ENCODE measurements at places on chromosomes 2 and 18.

- peak; percentile 23 for DNase-seq
Measured at GRCh38 chr18:36284671-36285295, 12.7 kb upstream of the FHOD3 start.

GRCh38 chr2:229715895-229716507 is 1.6 kb upstream of the DNER start:
- DNase-seq = peak; percentile 24

DNA sequence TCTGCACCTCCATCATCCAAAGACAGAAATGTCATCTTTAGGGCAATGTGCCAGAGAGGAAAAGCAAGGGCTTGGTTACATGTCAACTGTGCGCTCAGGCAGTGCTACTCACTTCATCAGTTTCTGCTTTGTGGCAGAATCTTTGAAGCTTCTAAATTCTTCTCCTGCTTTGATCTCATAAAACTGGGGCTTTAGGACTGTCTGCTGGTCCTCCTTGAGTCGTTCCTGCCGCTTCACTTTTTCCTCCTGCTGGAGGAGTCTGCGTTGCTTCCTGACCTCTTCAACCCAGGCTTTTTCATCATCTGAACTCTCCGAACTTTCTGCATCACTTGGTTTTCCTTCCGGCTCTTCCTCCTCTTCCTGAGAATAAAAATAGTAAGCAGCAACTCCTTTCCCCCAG is 100.8 kb downstream of the NOL10 start:
- no peak for DNase-seq

GRCh38 chr2:55010149-55010591 is 40.1 kb downstream of the RTN4 start:
- DNase-seq = peak; percentile 15

GRCh38 chr18:31042406-31043181 is at the start of gene DSC3:
TSS of gene DSC3 (minus strand) at chr18:31042742. CDS start at chr18:31042660, 82 bp downstream.
- DNase-seq = no peak

DNA sequence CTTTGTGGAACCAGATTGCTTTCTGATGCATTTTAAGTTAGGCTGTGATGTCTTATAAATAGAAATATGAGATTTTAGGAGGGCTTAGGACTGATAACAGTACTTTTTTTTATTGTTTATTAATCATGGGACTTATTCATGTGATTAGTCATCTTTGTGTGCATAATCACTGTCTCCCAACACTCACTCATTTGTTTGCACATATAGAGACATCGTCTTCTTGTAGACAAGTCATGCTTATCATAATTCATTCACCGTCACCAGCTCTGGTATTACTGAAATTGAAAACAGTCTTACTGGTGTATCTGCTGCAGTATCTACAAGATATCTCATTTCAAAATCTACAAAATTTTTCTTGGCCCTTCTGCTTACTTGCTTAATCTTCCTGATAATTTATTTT is 45.8 kb downstream of the WDR7 start:
- no peak for DNase-seq

GRCh38 chr18:12155996-12156395 is 62.4 kb downstream of the ANKRD62 start:
- DNase-seq = no peak

DNA sequence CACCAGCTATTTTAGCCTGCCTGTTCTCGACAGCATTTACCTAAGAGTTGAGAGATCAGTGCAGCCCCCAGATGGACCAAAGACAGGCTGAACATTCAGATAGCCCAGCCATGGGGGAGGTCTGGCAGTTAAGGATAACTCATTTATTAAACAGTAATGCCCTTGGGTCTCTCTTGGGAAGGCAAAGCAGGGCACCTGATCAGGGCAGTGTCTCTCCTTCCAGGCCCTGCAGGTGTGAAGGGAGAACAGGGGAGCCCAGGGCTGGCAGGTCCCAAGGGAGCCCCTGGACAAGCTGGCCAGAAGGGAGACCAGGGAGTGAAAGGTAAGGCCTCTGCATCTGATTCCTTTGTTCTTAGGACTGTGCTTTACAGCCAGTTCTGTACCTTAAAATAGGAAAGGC is 49.6 kb downstream of the MARCO start:
- DNase-seq = no peak

GRCh38 chr2:238635647-238636051 is 208.9 kb downstream of the ASB1 start:
- DNase-seq = no peak

GRCh38 chr18:9941660-9942059 is 27.8 kb downstream of the VAPA start:
- DNase-seq = no peak

GRCh38 chr2:118529908-118530599 is 317.4 kb downstream of the EN1 start:
- DNase-seq = no peak

GRCh38 chr2:181684454-181685149 is 4.3 kb upstream of the NEUROD1 start:
- no peak for DNase-seq

DNA sequence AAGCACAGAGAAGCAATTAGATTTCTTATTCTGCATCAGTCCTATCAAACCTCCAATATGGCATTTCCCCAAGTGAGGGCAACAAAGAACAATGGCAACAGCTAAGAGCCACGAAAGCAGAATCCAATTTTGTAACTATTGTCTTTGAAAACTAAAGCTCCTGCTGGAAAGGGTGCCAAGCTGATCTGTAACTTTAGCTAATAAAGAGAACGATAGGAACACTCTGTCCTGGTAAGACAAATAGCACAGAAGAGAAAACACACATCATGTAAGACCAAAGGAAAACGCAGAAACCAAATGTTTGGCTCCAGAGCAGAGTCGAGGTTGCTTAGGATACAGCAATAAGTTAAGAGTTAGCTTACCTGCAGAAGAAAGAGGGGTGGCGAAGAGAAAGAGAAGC is 160.5 kb downstream of the STK39 start:
- no peak for DNase-seq

DNA sequence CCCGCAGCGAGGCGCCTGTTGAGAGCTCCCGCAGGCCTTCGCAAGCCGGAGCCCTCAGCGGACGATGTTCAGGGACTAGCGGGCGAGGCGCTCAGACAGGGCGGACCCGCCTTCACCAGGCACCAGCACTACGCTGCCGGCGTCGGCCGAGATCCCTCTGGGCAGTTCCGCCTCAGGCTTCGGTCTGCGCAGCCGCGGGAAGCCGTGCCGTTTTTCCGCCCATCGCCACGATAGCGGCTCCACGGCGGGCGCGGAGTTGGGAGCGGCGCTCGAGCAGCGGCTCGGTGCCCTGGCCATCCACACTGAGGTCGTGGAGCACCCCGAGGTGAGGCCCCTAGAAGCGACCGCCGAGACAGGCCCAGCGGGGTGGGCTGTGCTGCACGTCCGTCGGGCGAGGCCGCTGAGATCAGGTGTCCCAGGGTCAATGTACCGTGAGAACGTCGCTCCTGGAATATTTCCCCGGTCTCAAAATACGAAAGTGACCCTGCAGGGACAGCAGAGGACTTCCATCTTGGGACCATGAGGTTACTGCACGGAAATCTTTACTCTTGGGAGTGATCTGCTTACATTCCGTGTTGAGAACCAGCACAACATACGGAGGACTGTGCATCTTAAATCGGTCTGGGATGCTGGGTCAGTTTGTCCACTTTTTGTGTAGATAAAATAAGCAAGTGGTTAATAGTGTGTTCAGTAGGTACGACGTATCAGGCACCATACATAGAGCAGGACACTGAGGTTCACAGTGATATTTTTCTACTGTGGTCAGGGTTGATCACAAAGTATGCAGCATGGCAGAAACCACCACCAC is 13.3 kb upstream of the MTIF2 start:
- DNase-seq = peak; percentile 89

- no peak for DNase-seq
Measured at GRCh38 chr2:225600444-225600843, 200.9 kb downstream of the NYAP2 start.

GRCh38 chr18:79819968-79820351 is 22.2 kb downstream of the KCNG2 start:
- no peak for DNase-seq

GRCh38 chr18:51009072-51009471 is 20.9 kb upstream of the SMAD4 start:
- no peak for DNase-seq

- no peak for DNase-seq
Measured at GRCh38 chr2:6372317-6372901, 493.3 kb downstream of the CMPK2 start.

DNA sequence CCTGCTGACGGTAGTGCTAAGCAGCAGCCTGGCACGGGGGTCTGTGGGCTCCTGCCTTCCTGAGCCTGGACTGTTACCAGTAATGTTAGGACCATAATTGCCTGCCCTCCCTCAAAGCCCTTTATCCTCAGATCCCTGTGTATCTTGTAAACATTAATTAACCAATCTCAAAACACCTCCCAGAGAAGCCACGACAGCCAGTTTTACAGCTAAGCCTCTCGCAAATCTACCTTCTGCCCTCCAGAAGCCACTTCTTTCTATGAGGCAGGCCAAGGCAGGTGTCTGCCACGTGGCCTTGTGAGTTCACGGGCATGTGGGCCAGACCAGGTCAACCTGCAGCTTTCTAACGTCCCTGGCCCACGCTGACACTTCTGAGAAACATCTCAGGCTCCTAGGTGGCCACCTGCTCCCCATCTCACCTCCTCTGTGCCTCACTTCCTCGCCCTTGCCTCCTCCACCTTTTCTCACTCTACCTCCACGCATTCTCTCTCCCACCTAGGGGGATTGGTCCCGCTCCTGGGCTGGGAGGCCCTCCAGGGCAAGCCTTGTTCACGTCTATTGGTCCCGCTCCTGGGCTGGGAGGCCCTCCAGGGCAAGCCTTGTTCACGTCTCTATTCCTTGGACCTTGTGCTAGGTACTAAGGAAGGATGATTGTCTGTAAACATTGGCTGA is 64.3 kb downstream of the EDAR start:
- DNase-seq = no peak

DNA sequence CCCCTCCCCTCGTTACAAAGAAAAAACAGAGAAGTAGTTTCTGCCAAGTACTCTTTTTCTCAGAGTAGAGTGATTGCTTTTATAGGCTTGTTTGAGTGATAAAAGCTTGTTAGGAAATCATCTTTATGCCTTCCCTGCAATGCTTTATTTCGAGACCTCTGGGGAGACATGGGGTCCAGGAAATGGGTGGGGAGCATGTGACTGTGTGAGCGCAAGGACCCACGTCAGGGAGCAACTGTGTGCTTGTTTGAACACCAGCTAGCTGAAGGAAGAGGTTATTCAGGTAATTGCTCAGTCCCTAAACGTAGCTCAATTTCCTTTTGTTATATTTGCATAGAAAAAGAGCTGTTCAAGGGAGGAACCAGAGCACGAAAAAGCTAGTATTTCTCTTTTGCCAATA is 187.3 kb downstream of the FAM210A start:
- DNase-seq = no peak
